ENCODE measurements at places on chromosomes 5 and 9.

- DNase-seq, result no peak
Measured at GRCh38 chr5:35644543-35644942, 26.9 kb downstream of the SPEF2 start.

DNA sequence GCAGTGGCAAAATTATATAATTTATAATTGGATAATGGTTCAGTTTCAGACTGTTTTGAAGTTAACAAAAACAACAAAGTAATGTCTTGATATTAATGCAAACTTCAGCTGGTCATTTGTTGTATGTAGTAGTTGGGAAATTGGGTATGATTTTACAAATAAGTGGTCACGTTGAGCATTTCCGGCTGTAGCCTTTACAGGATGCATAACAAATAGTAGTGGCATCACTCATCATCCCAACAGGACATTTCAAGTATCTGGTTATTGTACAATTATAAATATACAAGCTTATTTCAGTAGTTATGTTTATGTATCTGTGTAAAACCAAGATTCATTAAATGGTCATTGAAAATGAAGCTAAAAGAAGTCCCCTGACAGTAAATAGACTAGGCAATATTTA is 72.9 kb downstream of the SMIM15 start:
- no peak for DNase-seq

DNA sequence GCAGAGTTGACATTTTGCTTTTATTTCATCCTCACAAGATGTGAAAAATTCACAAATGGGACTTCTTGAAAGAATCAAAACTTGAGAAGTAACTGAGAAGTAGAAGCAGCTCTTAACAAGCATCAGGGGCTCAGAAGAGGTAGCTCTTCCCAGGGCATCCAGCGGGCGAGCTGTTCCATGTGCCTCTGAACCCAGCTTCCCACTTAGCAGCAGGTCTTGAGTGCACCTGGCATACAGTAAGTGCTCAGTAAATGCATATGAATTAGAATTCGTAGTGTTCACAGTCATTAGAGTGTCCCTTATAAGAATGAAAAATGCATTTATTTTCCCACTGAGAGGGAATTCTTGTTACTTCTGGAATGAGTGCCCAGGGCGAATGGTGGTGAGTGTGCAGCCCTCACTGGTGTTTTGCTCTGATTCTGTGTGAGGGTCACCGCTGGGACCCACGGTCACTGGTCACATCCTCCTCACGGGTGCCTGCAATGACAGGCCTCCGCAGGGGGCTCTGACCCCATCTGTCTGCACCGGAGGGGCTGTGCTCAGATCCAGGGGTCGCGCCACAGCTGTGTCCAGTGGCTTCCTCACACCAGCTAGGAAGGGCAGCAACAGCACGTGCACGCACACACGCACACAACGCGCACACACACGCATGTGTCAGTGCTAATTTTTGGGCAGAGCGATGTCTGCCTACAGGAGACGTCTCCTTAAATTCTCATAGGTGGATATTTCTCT is 26.9 kb downstream of the EXOC3 start:
- no peak for DNase-seq

DNA sequence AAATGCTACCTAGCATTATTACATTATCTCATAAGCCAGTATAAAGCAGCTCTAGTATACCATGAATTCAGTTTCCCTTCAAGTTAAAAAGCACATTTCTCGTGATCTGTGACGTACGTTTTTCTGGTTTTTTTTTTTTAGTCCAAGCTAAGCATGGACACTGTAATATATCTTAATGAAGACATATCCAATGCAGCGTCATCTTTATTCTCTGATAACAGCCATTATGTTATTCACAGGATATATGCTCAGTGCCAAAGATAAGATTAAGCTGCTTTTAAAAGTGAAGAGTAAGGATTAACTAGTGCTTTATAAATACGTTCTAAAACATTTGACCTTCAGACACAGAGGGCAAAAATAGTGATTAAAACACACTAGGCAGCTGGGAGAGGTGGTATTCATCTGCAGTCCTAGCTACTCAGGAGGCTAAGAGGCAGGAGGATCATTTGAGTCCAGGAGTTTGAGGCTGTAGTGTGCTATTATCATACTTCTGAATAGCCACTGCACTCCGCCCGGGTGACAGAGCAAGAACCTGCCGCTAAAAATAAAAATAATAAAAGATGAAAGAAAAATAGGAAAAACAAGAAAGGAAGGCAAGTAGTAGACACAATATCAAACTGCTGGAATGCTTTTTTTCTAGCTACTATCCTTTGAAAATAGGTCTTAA is 7.7 kb downstream of the CSNK1A1 start:
- DNase-seq, result no peak

- peak; percentile 59 for DNase-seq
Measured at GRCh38 chr5:7856855-7857254, 5.9 kb upstream of the CFAP90 start.

DNA sequence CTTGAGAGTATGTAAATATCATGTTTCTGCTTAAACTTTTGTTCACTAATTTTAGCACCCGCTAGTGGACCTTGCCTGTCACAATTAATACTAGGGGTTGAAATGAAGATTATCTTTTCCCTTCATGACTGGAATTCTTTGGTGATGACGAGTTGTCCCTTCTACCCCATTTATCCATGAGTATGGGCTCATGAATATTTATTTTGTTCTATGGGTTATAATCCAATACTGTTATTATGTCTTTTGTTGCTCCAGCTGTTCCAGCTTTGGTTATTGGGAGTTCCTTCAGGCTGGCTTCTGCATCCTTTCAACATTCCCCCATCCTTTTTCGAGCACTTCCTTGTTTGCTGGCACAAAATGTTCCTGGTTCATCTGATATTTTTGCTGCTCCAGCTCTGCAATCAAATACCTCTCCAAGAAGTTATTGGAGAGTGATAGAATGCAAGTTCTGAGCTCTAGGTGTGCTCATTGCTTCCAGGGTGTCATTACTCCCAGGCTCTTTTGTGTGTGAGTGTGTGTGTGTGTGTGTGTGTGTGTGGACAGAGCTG is 19.7 kb upstream of the ARHGEF28 start:
- DNase-seq, result no peak

DNA sequence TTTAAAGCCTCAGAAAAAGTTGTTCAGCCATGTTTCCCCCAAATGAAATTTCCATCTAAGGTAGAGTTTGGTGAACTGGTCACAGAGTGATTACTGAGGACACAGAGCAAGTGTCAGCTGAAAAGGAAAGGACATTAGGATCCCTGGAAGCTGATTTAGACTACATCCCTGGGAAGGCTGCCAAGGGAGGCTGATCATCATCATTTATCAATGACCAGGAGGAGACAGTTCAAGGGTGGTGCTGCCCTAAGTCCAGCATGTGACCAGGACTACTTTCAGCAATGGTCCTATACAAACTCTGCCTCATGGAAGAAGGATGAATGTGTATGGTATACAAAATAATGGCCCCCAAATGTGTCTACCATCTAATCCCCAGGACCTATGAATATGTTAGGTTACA is 120.6 kb downstream of the PIK3R1 start:
- DNase-seq, result no peak

DNA sequence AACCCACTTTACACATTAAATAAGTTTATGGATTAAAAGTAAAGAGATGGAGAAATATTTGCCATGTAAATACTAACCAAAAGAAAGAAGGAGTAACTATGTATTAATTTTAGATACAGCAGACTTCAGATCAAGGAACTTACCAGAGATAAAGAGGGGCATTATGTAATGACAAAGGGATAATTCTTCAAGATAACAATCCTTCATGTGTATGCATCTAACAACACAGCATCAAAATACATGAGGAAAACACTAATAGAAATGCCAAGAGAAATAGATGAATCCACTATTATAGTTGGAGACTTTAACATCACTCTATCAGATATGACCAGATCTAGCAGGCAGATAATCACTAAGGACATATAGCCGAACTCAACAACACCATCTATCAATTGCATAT is 149.8 kb upstream of the ANKRD55 start:
- no peak for DNase-seq

DNA sequence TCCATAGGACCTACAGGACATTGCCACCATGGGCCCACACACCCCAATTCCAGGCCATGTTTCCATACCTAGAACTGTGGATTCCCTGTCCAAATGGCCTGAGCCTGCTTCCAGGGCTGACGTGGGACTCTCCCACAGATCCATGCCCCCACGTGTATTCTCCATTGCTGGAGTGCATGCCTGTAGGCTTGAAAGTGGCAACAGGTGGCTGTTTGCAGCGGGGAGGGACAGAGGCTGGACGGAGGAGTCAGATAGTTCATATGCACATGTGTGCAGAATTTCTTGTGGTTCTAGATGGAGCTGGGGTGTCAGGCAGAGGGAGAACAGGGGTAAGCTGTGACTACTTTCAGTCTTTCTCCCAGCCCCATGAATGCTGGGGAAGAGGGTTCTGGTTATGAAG is 285.7 kb upstream of the ANKRD55 start:
- DNase-seq, result no peak

GRCh38 chr9:99855467-99856176 is 33.9 kb downstream of the NR4A3 start:
- no peak for DNase-seq

DNA sequence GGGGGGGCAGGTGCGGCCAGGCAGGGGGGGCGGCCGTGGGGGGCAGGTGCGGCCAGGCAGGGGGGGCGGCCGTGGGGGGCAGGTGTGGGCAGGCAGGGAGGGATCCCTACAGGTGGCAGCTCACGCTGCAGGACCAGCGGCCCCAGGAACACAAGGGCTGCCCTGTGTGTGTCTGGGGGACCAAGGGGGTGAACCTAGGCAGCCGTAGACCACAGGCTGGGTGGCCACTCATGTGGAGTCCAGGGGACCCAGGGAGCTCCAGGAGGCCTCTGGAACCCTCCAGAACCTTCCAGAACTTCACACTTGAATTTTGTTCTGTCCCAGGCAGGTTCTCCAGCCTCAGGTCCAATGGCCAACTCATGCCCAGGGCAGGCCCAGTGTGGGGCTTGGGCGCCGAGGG is 51.6 kb upstream of the EGFL7 start:
- DNase-seq, result no peak

DNA sequence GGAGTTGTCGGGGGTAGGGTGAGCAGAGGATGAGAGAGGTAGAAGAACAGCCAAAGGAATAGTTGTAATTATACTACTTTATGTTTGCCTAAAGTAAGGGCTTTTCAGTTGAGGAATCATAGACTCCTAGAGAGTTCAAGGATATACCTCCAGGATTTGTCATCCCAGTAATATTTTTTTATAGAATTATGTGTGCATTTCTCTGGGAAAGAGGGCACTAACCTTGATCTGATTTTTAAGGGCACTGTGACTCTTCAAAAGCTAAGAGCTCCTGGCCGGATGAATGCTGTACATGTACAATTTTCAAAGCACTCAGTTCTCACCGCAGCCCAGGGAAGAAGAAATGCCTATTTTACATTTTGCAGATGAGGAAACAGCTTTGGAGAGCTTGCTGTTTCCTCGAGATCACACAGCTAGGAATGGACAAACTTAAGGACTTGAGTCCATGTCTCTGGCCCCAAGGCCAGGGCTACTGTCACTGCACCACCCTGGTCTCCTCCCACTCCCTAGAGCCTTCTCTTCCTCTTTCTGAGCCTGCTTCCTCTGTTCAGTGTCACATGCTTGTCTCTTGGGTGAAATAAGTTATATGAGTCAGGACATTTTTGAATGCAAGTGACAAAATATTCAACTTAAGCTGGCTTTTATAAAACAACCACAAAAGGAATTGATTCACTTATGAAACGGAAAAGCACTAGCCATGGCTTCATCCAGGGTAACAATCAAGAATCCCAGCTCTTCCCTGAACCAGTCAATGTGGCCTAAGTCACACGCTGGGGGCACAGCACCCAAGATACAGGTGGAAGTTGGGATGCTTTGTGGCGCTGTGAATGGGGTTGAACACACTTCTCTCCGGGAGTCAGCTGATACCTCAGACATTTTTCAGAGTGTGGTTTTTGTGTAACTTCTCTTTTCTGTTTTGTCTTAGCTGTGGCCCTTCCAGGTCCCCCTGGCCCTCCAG is 45.7 kb upstream of the TGFBR1 start:
- no peak for DNase-seq

DNA sequence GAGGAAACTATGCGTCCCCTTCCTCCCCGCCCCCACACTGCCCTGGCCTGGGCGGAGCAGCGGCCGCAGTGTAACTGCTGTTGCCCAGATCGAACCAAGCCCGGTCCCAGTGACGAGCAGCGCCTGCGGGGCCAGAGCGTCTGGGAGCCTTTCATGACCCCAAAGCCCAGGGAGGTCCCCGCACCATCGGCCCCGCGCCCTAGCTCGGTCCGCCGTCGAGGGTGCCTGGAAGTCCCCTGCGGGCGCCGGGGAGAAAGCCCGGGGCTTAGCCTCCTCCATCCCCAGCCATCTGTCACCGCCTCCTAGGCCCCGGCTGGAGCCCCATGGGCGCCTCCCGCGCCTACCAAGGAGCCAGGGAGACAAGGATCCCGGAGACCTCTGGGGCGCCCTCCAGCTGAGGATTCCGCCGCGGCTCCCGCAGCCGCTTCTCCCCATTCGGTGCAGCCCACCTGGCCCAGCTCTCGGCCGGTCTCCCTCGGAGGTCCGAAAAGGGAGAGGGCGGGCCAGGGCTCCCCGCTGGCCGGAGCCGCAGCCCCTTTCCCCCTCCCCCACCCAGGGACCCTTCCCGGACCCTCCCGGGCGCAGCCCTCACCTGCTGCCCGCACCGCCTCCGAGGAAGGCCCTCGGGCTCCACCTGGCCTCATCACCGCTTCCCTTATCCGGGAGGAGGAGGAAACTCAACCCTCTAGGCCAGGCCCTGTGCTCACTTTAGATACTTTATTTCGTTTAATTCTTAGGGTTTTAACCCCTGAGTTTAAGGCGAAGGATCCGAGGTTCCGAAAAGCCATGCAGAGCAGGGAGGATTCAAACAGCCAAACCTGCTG is 45.6 kb downstream of the APTX start:
- no peak for DNase-seq

- no peak for DNase-seq
Measured at GRCh38 chr9:120852240-120853010, 9.7 kb upstream of the PSMD5 start.

DNA sequence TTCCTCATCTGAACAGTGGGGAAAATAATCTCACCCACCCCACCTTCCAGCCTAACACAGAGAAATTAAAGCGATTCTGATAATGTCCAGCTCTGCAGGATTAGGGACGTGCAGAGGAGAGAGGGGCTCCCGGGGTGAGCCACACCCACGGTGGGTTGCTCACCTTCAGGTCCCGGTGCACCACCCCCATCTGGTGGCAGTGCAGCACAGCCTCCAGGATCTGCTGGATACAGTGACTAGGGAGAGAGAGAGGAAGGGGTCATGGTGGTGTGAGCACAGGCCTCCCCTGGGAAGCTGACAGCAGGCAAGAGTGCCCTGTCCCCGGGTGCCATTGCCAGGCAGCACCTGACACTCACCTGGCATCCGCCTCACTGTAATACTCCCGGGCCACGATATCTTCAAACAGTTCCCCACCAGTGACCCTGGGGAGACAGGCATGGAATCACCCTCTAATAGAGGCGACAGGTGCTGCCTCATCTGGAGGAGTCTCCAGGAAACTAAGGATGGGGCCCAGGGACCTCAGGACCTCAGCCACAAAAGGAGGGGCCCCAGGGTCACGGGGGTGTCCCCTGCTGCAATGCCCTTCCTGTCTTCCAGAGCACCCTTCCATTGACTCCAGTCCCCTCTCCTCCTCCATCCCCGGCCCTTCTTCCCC is 33.0 kb downstream of the CAMK2A start:
- peak; percentile 67 for DNase-seq

- DNase-seq, result no peak
Measured at GRCh38 chr5:135568923-135569360, 9.8 kb downstream of the CXCL14 start.

- DNase-seq, result no peak
Measured at GRCh38 chr5:96880444-96881164, 4.3 kb downstream of the ERAP2 start.
